ENCODE measurements at places on chromosomes 11 and 22.
A peak's percentile ranks its signal among the peaks of the same experiment; 100 is the strongest.

GRCh38 chr11:110029714-110030113 is 63.5 kb upstream of the ZC3H12C start:
- no peak for DNase-seq

- DNase-seq: no peak
These were observed 1.1 kb downstream of the MTA2 start for GRCh38 chr11:62600367-62601121.

DNA sequence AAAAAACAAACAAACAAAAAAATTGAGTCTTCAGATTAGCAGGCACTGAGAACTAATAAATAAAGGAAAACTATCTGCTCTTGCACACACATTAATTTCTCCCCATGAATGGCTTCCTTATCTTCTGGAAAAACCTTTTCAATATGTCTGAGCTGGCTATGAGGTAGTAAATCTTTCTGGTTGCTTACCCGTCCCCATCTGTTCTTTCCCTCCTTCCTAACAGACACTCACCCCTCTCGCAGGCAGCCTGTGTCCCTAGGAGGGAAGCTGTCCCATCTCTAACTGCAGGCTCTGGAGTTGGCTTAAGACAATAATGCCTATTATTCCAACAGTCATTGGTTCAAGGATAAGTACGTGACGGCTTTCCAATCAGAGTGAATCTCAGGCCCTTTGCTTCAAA is 8.2 kb upstream of the SCUBE2 start:
- DNase-seq: no peak

DNA sequence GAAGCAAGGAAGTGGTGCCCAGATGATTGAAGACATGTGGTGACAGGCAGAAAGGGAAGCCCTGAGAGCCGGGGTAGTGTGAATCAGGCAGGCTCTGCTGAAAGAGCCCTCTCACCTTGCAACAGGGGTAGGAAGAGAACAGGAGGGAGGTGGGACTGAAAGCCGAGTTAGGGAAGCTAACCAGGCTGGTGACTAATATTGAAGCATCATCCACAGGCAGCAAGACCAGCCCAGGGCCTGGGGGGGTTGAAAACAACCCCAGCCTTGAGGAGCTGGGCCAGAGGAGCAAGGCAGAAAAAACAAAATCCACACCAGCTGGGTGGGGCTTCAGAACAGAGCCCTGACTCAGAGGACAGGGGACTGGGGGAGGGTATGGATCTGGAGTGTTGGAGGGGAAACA is 35.0 kb upstream of the CRTAM start:
- DNase-seq: no peak

GRCh38 chr11:67237574-67237973 is 28.7 kb upstream of the GRK2 start:
- DNase-seq: no peak

DNA sequence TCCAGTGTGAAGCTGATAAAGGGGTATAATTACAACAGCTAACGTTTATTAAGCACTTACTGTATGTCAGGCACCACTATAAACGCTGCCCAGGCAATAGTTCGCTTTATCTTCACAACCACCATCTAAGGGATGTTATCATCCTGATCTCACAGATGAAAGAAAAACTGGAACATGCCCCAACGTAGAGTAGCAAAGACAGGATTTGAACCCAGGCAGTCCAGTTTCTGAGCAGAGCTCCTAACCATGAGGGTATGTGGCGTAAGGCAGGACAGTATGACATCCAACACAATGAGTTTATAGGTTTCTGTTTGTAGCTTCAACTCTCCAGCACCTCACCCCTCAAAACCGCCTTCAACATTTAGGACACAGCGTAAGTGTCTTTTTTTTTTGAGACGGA is 59.5 kb downstream of the AHNAK start:
- no peak for DNase-seq

- no peak for DNase-seq
These were observed 164.6 kb downstream of the IGLL1 start for GRCh38 chr22:23415490-23415851.

GRCh38 chr22:48677621-48678020 is 1150.1 kb downstream of the BRD1 start:
- DNase-seq: no peak

DNA sequence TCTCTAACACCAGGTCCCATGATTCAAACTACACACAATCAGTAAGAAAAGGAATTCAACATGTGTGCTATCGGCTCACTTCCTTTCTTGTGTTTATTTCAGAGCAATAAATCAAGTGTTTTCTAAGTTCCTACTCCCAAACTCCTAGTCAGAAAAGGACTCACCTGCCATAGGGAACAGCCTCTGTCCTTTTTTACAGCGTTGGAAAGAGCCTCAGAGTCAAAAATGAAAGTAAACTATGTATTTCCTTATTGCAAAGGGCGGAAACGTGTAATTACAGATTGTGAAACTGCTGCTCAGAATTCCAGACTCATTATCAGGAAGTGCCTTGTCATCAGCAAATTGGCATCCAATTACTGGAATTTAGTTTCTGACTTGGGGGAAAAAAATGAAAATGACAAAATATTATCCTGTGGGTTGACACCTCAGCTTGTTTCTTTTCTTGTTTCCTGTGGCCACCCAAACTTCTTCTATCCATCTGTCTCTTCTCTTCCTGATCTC is at the start of gene CASP4:
Gene CASP4 (minus strand): TSS at position 220 of the 501 bp plus-strand sequence. CDS start 49 bp downstream, at position 171.
- no peak for DNase-seq

- no peak for DNase-seq
These were observed 54.3 kb downstream of the IGSF9B start for GRCh38 chr11:133902506-133902905.

GRCh38 chr22:48370508-48371325 is 1457.0 kb downstream of the BRD1 start:
- no peak for DNase-seq

DNA sequence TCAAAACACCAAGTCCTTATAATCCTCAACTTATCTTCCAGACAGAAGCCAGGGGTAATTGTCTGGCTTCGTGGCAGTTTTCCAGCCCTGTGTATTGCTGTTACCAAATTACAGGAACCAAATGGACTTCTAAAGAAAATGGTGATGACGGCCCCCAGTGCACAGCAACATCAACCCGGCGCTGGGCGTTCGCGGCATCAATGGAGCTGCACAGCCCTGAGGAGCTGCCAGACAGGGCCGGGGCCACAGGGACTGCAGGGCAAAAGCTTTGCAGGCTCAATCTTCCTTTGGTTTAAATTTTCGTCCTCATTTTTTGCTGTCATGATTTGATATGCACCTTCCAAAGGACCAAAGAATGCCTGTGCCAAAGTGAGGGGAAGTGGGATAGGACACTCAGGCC is 292.5 kb downstream of the BRD1 start:
- DNase-seq: no peak

DNA sequence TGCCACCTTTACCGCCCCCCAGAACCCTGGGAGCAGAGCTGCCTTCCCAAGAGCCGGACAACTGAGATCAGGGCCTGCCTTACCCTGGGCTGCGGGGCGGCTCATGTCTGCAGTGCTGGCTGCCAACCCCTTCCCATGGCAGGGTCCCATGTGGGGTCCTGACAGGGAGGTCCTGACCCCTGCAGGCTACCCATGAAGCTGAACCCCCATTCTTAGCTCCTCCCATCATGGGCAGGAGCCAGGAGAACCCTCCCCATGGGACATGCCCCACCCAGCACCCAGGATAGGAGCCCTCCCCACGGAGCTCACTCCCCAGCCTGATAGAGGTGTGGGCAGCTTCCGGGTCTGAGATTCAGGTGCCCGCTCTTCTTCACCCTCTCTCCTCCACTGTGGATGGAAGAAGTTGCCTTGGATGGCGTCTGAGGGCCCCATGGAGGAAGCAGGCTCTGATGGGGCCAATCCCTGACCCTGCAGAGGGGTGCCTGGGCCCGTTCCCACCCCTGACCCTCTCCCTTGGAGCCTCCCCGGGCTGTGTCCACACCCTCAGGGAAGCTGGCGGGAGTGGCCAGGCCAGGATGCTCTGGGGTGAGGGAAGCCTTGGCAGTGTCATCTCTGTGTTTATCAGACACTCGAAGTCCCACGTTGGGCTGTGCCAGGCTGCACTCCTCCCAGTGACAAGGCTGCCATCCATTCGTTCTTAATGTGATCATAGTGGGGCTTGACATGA is 1508.2 kb downstream of the BRD1 start:
- no peak for DNase-seq

GRCh38 chr11:33179348-33179803 is 18.1 kb upstream of the CSTF3 start:
- no peak for DNase-seq

DNA sequence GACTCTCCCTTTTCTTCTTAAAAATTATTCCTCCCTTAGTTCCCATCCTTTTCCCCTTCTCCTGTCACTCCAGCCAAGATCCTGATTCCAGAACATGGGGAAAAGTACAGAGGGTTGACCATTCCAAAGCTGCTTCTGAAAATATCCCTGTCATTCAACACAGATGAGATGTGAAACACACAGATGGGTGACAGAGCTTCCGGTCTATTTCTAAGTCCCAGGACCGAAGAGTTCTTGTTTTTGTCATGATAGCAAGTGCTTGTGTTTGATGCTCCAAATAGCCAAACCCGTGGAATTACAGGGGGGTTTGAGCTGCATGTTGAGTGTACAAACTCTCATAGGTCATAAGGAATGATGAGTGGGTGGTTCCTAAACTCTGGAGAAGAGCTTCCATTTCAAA is 57.9 kb downstream of the PARVA start:
- no peak for DNase-seq

DNA sequence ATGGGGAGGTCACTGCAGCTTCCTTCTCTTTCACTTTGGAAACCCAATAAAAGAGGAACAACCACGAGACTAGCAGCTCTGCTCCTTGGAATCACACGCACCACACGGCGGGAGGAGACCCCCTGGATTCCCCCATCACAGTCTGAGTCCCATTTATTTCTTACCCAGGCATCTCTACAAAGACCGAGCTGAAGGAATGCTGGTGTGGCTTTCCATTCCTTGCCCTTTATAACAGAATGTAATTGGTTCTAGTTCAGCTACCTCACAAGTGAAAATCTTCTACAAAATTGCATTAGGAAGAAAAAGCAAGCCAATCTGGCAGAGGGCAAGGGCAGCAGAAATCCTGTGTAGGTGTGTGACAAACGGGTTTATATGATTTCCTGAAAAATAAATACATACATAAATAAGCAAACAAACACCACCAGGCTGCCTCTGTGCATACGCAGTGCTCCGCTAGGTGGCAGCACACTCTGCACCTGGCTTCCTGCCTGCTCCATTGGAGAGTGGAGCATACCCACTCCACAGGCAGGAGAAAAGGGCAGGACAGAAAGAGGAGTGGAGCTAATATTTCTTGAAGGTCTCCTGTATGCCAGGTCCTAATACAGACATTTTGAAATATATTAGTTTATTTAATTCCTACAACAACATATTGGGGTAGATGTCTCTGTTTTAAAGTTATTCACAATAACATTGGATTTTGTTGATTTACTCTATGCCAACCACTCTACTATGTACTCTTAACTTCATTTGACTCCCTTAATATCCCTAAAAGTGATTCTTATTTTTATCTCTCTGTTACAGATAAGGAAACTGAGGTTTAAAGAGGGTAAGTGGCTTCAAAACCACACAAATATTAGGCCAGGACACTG is 673.1 kb downstream of the KCNA4 start:
- DNase-seq: peak; percentile 4

- DNase-seq: no peak
These were observed 15.1 kb upstream of the CSRP3 start for GRCh38 chr11:19216709-19217374.

DNA sequence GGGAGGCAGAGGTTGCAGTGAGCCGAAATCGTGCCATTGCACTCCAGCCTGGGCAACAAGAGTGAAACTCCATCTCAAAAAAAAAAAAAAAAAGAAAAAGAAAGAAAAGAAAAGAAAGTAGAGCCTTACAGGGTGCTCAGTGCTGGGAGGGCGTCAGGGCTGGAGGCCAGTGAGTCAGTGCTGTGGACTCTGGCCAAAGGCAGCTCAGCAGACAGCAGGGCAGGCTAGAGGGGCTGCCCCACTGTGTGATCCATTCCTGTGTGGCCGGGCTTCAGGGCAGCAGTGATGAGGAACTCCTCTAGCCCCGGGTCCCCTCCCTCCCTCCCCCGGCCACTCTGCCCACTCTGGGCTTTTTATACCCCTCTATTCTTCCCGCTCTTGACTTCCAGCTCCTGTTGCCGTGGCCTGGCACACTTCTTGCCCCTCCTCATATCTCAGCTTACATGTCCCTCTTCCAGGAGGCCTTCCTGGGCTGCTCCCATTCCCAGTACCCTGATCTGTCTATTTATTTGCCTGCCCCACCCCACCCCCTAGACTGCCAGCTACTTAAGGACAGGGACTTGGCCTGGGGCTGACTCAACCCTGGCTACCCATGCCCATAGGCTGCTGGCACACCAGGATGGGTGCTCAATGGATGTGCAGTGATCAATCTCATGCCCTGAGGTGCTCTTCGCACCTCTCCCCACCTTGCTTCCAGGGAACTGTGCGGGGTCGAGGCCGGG is 10.1 kb downstream of the SYT12 start:
- DNase-seq: no peak

DNA sequence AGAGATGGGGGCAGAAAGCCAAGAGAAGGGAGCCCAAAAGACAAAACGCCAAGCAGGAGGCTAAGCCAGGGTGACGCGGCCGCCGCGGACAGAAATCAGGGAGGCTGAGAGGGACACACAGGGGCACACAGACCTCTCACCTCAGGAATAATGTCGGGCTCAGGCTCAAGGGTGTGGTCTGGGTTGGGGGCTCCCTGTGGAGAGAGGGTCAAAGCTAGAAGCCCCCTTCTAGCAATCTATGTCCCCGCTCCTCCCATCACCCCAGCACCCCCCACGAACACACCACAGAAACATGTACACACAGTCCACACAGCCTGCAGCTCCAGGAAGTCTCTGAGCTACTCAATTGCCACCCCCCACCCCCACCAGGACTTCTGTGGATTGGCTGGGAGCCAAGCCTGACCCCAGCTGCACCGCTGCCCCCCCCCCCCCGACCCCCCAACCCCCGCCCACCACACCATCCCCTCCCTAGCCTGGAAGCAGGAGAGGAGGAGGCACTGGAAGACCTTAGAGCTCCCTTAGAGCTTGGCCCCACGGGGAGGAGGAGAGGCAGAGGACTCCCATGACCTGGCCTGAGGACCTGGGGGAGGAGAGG is 6.9 kb downstream of the BCL9L start:
- no peak for DNase-seq

GRCh38 chr11:113189909-113190667 is 124.3 kb upstream of the TTC12 start:
- DNase-seq: no peak

- DNase-seq: no peak
These were observed 12.3 kb downstream of the TPCN2 start for GRCh38 chr11:69060806-69061712.

DNA sequence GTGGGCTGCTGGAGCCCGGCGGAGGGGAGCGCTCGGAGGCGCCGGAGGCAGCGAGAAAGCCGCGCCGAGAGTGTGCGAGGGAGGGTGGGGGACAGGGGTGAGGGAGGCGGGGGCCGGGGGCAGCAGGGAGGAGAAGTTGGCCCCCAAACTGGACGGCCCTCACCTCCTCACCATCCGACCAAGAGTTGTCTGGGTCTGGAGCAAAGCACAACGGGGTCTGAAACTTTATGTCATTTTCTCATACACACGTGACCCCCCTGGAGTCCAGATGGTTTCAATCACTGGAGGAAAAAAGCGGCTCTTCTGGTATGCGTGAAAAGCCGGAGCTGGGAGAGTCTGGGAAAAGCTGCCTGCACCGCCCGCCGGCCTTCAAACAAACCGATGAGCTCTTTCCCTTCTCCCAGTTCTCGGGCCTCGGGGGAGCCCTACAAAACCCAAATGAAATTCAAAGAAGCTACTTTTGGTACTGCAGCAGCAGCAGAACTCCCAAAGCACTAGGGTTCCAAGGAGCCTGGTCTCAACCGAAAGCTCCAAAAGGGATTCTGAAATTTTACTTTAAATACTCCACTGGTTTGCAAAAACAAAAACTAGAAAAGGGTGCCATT is 39.7 kb upstream of the AKIP1 start:
- DNase-seq: no peak
